ENCODE measurements at places on chromosomes 2 and 18. TPM values are rescaled to one million over a fixed set of nuclear protein-coding genes. Genes with fewer than 3 reads are reported as not detected.

- DNase-seq = peak; percentile 94
These were observed 50.0 kb downstream of the GPD2 start for GRCh38 chr2:156486147-156486546.

- DNase-seq = no peak
These were observed 149.7 kb downstream of the VAPA start for GRCh38 chr18:10063489-10063888.

SERPINB11 gene
- not detected for total RNA-seq

GRCh38 chr2:127704641-127705390 is 3.5 kb downstream of the SFT2D3 start:
- no peak for DNase-seq

KIF5C gene
- 0.32 TPM for total RNA-seq

SLC9A2 gene
- total RNA-seq = not detected

DNA sequence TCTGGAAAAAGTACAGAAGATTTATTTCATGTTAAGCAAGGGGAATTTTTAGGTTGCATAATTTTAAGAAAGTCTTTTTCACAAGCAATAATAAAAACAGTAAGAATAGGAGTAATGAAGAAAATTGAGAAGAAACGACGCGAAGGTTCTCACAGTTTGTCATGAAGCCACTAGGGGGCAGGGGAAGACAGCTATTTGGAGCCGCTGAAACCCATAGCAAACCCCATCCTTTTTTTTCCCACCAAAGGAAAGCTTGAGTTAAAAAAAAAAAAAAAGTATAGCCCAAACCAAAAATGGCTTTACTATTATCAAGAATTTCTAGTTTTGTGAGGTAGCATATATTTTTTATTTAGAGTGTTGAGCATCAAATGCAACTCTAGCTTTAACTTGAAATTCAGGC is 300.9 kb downstream of the PHLPP1 start:
- DNase-seq = peak; percentile 55

SPIRE1 gene
- 26.0 TPM for total RNA-seq

GRCh38 chr2:128448331-128449225 is 129.9 kb upstream of the HS6ST1 start:
- DNase-seq = no peak

ARHGEF33 gene
- 0.57 TPM for total RNA-seq

LAMA1 gene
- 1.4 TPM for total RNA-seq

PSMA8 gene
- not detected for total RNA-seq

DNA sequence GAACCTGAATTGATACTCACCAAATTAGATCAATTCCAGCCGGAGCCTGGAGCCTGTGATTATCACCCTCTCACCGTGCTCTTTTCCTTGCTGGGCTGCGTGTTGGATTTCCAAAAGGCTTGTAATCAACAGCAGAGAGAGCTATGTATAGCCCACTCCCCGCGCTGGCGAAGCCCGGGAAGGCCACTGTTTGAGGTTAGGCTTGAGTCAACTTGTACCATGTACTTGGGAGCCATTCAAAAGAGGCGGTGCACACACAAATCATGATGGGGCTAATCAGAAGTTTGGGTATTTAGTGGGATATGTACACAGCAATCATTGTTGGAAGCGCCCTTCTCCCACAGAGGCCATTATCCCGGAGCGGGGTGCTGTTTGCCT is 151.6 kb downstream of the GLI2 start:
- DNase-seq = no peak

LHCGR gene
- not detected for total RNA-seq

DNA sequence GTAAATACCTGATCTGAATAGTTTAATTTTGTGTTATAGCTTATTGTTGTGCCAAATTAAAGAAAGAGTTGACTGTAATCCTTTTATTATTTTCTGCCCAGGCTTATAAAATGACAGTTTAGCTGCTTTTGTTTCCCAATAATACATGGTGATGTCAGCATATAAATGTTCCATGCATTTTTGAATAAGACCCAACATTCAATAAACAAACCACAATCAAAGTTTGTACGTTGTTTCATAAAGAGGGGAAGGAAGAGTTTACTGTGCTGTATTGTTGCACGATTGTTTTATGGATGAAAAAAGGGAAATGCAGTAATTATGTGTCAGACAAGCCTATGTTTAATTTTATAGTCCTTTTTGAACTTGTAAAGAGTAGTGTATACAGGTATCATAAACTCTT is 177.2 kb upstream of the SCN7A start:
- no peak for DNase-seq

REG3G gene
- total RNA-seq = not detected

GRCh38 chr2:127166231-127166860 is 53.8 kb downstream of the CYP27C1 start:
- no peak for DNase-seq

DNA sequence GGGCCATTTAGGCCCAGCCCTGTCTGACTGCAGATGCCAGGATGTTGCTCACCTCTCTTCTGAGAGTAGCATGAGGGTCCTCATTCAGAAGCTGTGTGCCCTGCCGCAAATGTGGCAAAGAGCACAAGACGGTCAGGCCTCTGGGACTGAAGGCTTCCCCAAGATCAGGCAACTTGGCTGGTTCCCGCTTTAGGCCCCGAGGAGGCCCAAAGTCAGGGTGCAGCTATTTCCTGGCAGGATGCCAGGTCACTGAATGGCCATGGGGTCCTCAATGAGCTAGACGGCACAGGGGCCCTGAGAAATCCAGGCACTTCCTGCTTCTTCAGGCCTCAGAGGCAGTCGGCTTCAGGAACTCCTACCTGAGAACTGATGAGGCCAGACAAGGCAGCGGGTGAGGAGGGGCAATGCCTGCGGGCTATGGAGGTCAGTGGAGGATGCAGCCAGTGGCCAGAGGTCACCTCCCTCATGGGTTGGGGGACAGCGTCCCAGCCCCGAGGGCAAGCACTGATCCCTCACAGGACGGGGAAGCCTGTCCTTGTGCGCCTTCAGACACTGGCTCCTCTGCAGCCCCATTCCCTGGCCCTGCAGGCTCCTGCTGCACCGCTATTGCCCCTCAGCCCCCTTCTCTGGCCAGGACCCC is 44.9 kb downstream of the LMAN2L start:
- no peak for DNase-seq

DNA sequence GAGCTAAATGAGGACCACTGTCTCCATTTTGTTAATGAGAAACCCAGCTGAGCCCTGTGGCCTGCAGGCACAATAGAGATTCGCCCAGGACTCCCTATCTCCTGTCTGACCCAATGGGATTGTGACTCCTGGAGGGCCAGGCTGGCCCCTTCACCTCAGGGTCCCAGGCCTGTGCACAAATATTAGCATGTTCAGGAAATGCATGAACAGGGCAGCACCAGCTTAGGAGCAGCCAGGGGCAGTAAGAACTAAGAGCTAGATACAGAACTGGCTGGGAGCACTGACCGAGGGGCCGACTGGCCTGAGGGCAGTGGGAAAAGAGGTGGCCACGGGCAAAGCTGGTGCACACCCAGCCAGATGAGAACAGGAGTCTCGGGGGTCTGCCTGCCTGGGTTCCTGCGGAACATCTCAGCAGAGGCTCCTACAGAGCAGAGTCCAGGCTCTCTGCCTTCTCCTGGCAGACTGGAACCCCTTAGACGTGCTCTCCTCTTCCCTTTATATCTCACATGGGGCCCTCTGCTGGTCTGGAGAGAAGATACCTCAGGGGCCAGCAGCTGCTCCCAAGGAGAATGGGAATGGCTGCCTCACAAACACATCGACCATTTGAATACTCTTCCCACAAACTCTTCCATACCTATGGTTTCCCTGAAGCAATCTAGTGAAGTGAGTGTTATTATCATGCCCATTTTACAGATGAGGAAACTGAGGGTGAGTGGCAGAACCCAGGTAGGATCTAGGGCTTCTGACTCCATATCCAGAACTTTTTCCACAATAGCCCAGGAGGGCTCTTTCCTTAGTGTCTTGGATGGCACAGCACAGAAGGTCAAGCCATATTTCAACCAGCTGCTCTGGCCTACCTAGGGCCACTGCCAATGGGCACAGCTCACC is 77.6 kb upstream of the OTOF start:
- DNase-seq = no peak

DNA sequence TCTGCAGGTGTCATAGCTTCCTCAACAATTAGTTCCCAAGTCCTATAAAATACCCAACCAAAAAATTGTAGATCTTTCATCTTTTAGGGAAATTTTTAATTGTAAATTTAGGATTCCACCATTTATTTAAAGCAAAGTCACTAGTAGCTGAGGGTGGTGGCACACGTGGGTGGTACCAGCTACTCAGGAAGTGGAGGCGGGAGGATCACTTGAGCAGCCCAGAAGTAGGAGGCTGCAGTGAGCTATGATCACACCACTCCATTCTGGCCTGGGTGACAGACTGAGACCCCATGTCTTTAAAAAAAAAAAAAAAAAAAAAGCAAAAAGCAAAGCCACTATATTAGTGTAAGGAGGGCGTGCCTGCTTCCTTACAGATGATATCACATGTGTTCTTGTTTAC is 60.3 kb upstream of the GREB1L start:
- no peak for DNase-seq

GRCh38 chr2:23452853-23453420 is 68.0 kb downstream of the KLHL29 start:
- DNase-seq = peak; percentile 37

DNA sequence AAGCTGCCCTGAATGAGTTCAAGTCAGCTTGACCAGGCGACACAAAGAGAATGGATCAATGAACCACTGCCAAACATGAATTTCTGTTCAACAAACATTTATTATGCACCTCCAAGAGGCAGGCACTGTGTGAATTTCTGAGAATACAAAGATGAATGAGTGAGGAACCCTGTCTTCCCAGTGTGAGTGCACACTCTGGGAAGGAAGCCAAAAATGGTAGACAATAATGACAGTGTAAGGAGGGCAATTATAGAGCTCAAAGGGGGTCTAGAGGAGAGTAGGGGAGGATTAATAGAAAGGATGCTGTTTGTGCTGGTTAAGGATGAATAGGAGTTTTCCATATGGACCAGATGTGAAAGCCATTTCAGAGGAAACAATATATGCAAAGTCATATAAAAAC is 213.4 kb downstream of the DCC start:
- no peak for DNase-seq
